Occipital lobe (tissue), 3 donors: ENCODE measurements at places on chromosomes 3 and 15.

GRCh38 chr15:68693071-68693470, 114.3 kb downstream of the CORO2B start:
- no peak for DNase-seq

GRCh38 chr3:170465955-170466354, 47.3 kb downstream of the CLDN11 start:
- no peak for DNase-seq

DNA sequence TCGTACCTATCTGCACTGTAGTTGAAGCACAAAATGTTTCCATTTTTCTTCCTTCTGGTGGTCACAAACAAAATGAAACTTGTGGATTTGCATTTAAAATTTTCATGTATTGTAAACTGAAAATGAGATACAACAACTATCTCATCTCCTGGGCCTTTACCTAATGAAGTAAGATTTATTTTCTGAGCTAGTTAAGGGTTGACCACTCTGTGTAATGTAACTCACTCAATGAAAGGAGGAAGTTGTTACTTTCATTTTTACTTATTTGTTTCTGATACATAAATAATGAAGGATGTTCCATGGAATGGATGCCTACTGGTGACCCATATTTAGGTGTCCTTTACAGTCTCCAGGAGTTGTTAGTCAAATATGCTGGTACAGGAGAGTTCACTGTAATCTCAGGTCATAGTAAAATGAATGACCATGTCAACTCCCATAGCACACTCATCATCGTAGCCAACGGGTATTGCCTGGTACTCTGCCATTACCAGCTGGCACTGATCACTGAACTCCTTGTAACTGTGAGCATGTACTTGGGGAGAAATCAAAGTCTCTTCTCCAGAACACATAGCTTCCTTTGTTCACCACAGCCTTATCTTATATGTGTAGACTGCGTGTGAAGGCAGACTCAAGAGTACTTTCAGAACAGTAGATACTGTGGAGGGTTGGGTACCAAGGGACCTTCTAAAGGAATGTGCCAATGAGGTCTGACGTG, 474.2 kb upstream of the ROBO2 start:
- no peak for DNase-seq

GRCh38 chr15:92989470-92989869, 89.3 kb downstream of the CHD2 start:
- DNase-seq = no peak

DNA sequence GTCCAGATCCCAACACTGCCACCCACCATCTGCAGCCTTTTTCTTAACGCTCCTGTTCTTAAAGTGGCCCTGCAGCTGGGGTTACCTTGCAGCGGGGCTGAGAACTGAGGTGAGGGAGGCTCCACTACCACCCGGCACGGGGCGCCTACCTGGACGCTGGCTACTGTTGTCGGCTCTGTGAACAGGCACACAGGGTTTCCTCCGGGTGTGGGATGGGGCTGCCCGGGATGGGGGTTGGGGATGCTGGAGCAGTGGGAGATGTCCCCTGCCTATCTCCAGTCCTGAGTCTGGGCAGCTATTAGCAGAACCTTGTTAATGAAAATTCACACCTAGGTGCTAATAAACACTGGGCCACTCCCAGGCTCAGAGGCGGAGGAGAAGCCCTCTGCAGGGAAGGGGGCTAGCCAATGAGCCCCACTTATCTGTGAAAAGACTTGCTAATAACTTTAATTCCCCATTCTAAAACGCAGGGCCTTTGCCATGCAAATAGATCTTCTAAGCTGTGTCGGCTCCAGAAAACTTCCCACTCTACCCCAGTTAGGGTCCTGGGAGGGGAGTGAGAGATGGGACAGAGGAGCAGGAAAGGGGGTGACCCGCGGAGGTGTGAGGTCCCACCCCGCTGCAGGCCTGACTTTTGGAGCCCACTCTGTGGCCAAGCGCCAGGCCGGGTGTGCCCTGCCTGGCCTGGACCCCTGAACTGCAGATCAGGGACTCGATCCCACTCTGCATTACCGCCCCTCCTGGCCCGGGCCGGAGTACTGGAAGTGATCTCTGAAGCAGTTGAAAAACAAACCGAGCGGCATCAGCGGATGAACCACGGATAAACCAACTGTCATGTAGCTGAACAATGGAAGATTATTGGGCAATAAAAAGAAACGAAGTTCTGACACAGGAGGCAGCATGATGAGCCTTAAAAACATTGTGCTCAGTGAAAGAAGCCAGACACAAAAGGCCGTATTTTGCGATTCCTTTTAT, 3.1 kb downstream of the MESP1 start:
- DNase-seq = no peak

- no peak for DNase-seq
Measured at GRCh38 chr15:88989578-88989977, 76.4 kb upstream of the MFGE8 start.
